CD4-positive, alpha-beta T cell treated with Interleukin-15 for 1 hour (primary cell): ENCODE measurements at places on chromosomes 11 and 22.

- DNase-seq, result no peak
These were observed 978 bp downstream of the C11orf87 start for GRCh38 chr11:109422870-109423465.

DNA sequence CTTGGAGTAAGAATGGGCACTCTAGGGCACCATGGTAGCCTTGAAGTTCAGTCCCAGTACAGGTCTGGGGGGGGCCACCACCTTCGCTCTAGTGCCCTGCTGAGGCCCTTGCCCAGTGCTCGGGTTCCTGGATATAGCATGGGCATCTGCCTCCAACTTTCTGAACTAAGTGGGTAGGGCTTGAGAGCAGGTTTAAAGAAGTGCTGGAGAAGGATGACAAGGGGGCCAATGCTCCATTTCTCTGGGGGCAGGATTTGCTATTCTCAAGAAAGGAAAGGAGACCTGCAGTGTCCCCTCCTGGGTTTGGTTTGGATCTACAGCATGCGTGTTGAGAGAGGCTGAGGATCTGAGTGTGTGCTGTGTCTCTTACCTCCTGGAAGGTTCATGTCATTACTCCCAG lies 82.2 kb upstream of the SUSD2 start:
- no peak for DNase-seq

DNA sequence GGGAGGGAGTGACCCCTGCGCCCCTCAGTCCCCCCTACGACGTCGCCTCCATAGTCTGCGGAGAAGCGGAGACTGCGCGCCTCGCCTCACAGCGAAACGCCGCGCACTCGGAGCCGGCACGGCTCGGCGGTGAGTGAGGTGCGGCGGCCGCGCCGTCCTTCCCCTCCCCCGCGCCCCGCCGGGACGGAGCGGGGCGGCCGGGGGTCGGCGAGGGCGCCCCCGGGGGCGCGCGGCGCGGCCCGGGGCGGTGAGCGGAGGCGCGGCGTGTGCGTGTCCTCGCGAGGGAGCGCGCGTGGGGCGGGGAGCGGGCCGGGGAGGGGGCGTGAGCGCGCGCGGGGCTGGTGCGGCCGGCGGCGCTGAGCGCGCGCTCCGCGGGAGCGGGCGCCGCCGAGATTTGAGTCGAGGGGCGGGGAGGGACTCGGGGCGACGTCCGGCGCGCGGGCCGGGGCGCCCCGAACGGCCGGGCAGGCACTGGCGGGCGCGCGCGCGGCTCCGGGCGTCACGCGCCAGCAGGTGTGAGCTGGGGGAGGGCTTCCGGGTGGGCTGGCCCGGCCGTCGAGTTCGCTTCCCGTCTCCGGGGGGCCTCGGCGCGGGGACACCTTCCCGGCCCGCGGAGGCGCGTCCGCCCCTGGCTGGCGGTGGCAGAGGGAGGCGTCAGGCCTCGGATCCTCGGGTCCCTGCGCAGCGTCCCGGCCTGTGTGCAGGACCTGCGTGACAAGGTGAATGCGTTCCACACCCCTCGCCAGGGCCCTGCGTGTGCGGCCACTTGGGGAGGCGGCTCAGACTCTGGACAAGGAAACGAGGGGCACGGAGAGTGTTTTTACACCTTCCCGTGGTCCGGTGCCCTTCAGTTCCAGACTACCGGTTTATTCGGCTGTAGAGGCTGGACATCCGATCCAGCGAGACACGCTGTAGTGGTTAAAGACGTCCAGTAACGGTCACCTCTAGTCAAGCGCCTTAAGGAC lies 50.4 kb downstream of the FAM83F start:
- peak; percentile 82 for DNase-seq

- peak; percentile 70 for DNase-seq
These were observed at the start of the genes COMT and TXNRD2 for GRCh38 chr22:19941365-19942082. Gene COMT (plus strand): TSS chr22:19941772. CDS start chr22:19962527, 20,755 bp downstream. Gene TXNRD2 (minus strand): TSS chr22:19941818. CDS start chr22:19941803, 15 bp downstream.

- DNase-seq, result no peak
These were observed 37.0 kb downstream of the NEAT1 start for GRCh38 chr11:65459552-65459951.

DNA sequence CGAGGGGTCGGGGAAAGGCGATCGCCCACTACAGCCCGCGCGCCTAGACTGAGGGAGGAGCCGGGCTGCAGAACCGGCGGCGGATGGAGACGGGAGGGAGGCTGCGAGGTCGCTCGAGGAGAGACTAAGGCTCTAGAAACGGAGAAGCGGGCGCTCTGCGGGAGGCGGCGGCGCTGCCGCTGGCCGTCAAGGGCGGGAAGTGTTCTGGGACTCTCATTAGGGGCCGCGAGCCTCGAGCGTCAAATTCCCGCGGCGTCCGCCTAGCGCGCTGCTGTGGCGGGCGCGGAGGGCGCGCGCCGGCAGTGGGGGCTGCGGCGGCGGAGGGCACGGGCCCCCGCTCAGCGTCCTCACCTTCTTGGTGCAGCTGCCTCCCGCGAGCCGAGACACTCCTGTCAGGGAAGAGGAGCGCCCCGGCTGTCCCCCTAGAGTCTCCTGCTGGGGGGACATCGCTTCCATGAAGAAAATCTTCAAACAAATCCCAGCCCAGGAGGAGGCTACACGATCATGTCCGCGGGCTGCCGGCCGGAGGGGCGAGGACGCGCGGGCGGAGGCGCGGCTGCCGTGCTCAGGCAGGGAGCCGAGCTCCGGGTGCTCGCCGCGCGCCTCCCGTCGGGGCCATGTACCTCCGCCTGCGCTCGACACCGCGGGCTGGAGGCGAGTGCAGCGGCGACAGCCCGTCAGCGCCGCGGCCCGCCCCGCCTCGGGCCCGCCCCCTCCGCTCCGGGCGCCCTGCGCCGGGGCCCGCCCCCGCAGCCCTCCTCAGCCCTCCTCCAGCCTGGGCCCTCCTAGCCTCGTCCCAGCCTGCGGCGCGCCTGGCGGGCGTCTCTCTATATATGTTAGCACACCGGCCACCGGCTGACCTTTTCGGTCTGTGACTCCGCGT lies at the start of gene ARHGAP20:
Gene ARHGAP20, minus strand, starts transcription at position 662 of the 883 bp plus-strand sequence. Its CDS starts 206 bp downstream, at position 456.
- peak; percentile 50 for DNase-seq

- no peak for DNase-seq
These were observed 524.2 kb upstream of the CHORDC1 start for GRCh38 chr11:90747057-90747456.

- peak; percentile 13 for DNase-seq
These were observed 70.4 kb downstream of the MYO7A start for GRCh38 chr11:77198440-77198849.

DNA sequence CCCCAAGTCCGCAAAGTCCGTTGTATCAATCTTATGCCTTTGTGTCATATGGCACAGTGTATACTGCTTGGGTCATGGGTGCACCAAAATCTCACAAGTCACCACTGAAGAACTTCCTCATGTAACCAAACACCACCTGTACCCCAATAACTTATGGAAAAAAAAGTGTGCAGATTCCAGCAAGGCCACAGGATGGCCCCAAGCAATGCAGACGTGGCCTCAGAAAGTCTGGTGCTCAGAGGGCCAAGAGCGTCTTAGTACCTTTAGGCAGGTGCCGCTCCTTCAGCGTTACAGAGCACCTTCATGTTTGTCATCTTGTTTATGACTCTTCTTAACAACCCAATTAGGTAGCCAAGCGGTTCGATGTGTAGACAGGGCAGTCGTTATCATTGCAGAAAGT lies 65.3 kb downstream of the PRDM11 start:
- DNase-seq, result no peak

GRCh38 chr11:9789910-9790309 lies 126.0 kb downstream of the SWAP70 start:
- DNase-seq, result no peak

DNA sequence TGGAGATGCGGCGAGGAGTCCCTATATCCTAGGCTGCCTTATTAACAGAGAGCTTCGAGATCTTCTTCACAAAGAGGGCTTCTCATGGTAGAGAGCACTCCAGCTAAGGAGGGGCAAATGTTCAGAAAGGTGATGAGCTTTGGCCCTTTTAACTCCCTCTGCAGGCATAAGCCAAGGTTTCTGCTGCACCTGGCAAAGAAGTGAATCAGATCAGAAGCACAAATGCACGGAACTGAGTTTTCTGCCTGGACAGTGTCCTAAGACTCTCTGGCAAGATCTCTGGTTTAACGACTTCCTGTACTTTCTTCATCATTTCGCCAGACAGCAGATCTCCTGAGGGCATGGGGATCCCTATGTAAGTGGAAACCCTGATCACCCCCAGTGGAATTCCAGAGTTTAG lies 37.2 kb downstream of the POU2AF3 start:
- DNase-seq, result no peak

DNA sequence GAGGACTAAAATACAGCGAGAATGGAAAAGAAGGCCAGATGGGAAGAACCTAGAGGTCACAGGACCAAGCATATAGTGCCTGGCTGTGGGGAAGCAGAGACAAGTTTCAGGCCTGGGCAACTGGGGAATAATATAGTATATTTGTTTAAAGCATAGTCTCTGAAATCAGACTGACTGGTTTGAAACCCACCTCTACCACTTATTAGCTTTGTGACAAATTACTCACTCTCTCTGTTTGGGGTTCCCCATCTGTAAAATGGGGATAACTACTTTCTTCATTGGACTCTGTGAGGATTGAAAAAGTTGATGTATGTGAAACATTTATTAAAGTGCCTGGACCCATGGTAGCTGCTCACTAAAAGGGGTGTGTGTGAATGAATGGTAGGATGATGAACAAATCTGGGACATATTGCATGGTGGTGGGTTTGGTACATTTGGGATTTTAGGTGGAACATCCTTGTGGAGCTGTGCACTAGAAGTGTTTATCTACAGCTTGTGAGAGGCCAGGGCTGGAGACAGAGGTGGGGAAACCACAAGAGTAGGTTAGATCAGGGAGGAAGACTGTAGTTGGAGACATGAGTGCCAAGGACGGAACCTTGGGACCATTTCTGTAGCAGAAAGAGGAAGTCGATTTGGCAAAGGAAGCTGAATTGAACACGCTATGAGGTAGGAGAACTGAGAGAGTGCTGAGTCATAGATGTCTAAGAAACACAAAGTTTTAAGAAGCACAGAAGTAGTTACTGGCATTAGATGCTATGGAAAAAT lies 52.6 kb downstream of the SWAP70 start:
- peak; percentile 34 for DNase-seq

- no peak for DNase-seq
These were observed 712.3 kb downstream of the METTL15 start for GRCh38 chr11:28820296-28820989.

DNA sequence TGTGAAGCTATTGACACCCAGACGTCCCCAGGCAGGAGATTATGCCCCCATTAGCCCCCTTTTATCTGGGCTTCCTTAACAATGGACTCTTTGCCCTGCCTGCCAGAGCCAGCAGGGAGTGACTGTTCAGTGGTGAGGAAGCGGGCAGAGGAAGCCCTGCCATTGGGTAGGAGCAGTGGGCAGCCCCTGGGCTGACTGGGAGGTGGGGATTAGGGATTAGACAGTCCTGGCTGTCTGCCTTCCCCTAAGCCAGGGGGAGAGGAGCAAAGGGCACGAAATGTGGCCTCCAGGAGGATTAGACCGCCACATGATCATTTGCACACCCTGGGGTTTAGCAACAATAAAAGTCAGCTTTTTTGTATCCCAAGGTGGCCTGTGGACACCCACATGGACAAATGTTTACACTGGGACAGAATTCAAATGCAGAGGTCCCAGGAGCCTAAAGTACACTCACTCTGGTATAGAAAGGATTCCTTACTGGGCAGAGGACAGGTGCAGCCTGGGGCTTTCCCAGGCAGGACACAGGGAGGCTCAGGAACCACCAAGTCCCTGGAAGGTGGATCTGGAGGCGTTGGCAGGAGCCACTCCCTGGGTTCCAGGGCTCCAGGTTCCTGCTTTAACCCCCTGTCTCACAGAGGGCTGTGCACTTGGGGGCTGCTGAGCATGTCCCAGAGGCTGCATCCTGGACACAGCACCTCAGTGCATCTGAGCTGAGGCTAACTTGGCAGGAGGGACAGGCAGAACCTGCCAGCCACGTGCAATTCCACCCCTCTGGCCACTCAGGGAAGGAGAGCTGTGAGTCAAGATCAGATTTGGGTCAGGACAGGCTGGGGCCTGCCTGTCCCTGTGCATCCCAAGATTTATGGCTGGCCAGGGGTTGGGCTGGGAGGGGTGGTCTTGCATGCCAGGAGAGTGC lies 2.1 kb downstream of the PNPLA3 start:
- DNase-seq, result no peak

GRCh38 chr11:86706338-86707131 lies 34.1 kb upstream of the ME3 start:
- no peak for DNase-seq

- peak; percentile 13 for DNase-seq
These were observed 8.7 kb downstream of the GRK2 start for GRCh38 chr11:67274768-67275605.

GRCh38 chr11:30218278-30218677 lies 12.5 kb upstream of the FSHB start:
- DNase-seq, result no peak

DNA sequence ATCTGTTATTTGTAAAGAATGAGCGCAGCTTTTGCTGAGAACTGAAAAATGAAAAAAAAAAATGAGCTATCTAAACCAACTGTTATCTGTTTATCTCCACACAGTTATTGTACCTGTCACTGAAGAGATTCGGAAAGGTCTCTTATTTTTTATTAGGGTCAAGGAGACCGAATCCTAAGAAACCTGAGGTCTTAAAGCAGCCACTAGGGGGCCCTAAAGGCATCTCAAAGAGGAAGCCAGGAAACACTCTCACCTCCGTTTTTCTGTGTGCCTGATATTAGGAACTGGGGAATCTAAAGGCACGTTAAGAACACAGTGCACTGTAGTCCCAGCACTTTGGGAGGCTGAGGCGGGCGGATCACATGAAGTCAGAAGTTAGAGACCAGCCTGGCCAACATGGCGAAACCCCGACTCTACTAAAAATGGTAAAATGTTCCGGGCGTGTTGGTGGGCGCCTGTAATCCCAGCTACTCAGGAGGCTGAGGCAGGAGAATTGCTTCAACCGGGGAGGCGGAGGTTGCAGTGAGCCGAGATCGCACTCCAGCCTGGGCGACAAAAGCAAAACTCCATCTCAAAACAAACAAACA lies 3.5 kb upstream of the LARGE1 start:
- no peak for DNase-seq

DNA sequence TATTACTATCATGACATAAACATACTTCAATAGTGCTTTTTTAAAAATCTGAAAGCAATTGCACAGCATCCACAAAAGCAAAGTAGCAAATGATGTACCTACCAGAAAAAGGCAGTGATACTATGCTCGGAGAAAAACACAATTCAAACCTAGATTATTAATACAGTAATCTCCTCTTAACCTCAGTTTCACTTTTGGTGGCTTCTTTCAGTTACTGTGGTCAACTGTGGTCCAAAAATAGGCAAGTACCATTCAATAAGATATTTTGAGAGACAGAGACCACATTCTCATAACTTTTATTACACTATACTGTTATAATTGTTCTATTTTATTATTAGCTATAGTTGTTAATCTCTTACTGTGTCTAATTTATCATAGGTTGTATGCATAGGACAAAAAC lies 20.8 kb downstream of the KCNA4 start:
- DNase-seq, result no peak

- no peak for DNase-seq
These were observed 367.4 kb upstream of the FAT3 start for GRCh38 chr11:91857179-91857578.

GRCh38 chr11:77611921-77612320 lies 22.2 kb downstream of the AQP11 start:
- no peak for DNase-seq

- DNase-seq, result no peak
These were observed 79.3 kb downstream of the CYP2R1 start for GRCh38 chr11:14812757-14813156.

- DNase-seq, result no peak
These were observed 78.7 kb downstream of the CASP12 start for GRCh38 chr11:104819603-104820002.
